ENCODE measurements at places on chromosomes 3 and 15. TPM values are rescaled to one million over a fixed set of nuclear protein-coding genes. Genes with fewer than 3 reads are reported as not detected.

KLF15 gene
- total RNA-seq, result 0.69 TPM

DUOXA2 gene
- not detected for total RNA-seq

COL7A1 gene
- 82.8 TPM for total RNA-seq

NR2E3 gene
- total RNA-seq, result not detected

DNA sequence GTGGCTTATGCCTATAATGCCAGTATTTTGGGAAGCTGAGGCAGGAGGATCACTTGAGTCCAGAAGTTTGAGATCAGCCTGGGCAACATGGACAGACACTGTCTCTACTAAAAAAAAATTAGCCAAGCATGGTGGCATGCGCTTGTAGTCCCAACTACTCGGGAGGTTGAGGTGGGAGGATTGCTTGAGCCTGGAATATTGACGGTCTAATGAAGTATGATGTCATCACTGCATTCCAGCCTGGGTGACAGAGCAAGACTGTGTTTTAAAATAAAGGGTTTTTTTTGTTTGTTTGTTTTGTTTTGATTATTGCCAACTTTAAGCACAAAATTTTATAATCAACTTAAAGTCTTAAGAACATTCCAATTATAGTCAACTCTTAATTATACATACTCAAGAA lies 6.8 kb downstream of the PLSCR1 start:
- peaks cover 6% of the 10 kb centered on the region for H3K36me3 ChIP-seq
- no peak overlapping the region for H3K4me3 ChIP-seq
- H3K4me1 ChIP-seq, result peaks cover 14% of the 10 kb centered on the region

- H3K27me3 ChIP-seq, result no peaks in the 10 kb centered on the region
- H3K27ac ChIP-seq, result no peak overlapping the region
- DNase-seq, result no peak
- no peaks in the 10 kb centered on the region for H3K36me3 ChIP-seq
- peak overlapping the region; percentile 83 for H3K4me3 ChIP-seq
- H3K4me1 ChIP-seq, result peaks cover 26% of the 10 kb centered on the region
Measured at GRCh38 chr3:126984391-126985131, 1.6 kb downstream of the PLXNA1 start.

C3orf85 gene
- not detected for total RNA-seq

DNA sequence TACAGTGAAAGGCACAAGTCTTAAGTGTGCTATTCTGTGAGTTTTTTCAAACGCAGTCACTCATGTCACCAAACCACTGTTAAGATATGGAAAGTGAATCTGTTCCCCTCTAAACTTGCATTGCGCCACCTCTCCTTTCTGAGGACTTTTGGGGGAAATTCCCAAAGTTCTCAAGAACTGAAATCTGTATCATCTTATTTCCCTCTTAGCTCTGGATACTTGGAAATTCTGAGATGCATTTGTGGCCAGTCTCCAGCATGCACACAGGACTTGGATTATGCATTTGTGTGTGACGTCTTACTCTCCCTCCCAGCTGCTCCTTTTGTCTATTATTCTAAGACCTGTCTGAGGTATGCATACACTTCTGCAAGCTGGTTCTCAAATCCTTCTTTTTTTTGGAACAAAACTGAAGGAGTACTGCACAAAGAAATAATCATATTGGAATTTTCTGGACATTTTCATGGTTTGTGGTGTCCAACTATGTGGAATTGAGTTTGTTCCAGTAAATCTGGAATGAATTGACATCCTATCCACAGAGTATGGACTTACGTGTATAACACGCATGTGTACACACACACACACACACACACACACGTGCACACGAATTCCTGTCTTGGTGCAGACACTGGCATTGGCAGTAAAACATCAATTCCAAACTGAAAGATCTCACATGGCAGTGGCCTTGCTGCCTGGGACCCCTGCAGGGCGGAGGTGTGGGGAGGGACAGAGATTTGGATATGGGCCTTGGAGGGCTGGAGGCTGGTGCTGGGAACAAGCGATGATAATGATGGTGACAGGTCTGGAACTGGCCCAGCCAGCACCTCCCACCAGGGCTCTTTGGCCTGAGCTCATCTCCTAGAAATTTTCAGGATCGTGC lies 8.2 kb upstream of the LCTL start:
- peak overlapping the region; percentile 48 for H3K4me3 ChIP-seq
- H3K4me1 ChIP-seq, result peaks cover 31% of the 10 kb centered on the region
- peak overlapping the region; percentile 64 for H3K27ac ChIP-seq
- H3K36me3 ChIP-seq, result no peaks in the 10 kb centered on the region
- H3K27me3 ChIP-seq, result 0 out of 2 replicates have a peak, but pooled peaks cover 3% of the 10 kb centered on the region

GRCh38 chr15:78342021-78342420 lies 1.9 kb downstream of the CRABP1 start:
- H3K4me1 ChIP-seq, result no peaks in the 10 kb centered on the region
- no peaks in the 10 kb centered on the region for H3K36me3 ChIP-seq
- peaks cover 49% of the 10 kb centered on the region for H3K27me3 ChIP-seq
- no peak overlapping the region for H3K4me3 ChIP-seq
- H3K27ac ChIP-seq, result no peak overlapping the region

DNA sequence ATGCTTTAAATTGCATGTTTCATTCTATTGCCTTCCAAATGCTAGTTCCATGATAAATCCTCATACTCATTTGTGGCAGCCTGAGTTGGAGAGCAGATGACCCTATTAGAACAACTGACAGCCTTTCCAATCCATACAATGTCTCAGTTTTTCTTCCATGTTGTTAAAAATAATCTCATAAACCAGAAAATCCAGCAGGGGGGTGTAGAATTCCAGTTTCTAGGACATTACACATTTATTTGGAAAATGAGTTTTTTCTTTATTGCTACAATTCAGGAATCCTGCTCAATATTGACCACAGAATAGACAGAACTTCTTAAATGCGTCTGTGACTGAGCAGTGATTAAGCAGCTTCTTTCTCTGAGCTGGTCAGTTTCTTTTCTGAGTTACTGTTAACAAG lies 174.2 kb upstream of the ATP10A start:
- H3K4me3 ChIP-seq, result no peak overlapping the region
- no peaks in the 10 kb centered on the region for H3K36me3 ChIP-seq
- no peak for DNase-seq
- H3K27me3 ChIP-seq, result peaks cover 17% of the 10 kb centered on the region

TPRG1 gene
- not detected for total RNA-seq

NKIRAS1 gene
- 11.2 TPM for total RNA-seq

GRCh38 chr15:98444138-98444537 lies 204.2 kb upstream of the IGF1R start:
- H3K4me3 ChIP-seq, result no peak overlapping the region
- no peak overlapping the region for H3K27ac ChIP-seq
- H3K36me3 ChIP-seq, result no peaks in the 10 kb centered on the region
- H3K27me3 ChIP-seq, result peaks cover 28% of the 10 kb centered on the region
- peaks cover 21% of the 10 kb centered on the region for H3K4me1 ChIP-seq

CADM2 gene
- total RNA-seq, result not detected

DNA sequence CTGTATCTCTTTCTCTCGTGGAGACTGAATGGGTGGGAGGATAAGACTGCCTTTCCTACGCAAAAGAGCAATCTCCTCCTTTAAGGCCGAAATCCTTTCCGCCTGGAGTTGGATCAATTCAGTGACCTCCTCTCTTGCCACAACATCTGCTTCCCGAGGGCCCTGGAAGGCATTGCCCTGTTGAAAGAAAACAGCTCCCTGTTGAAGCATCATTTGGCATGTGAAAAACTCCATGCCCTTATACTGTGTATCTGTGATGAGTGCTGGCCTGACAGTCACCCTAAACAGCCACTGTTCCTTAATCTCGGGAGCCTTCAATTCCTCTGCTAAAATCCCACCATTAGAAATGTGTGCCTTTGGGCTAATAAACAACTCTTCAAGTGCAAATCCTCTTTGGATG lies 80.2 kb downstream of the BOC start:
- no peak overlapping the region for H3K4me3 ChIP-seq
- H3K27ac ChIP-seq, result no peak overlapping the region
- no peaks in the 10 kb centered on the region for H3K36me3 ChIP-seq
- H3K4me1 ChIP-seq, result peaks cover 22% of the 10 kb centered on the region
- H3K27me3 ChIP-seq, result peaks cover 2% of the 10 kb centered on the region
- no peak for DNase-seq

- no peak for DNase-seq
- no peak overlapping the region for H3K4me3 ChIP-seq
- H3K36me3 ChIP-seq, result no peaks in the 10 kb centered on the region
- peaks cover 6% of the 10 kb centered on the region for H3K27me3 ChIP-seq
- H3K4me1 ChIP-seq, result no peaks in the 10 kb centered on the region
Measured at GRCh38 chr3:187430576-187430975, 62.4 kb downstream of the RTP4 start.

GRCh38 chr3:112397556-112397955 lies 64.6 kb downstream of the CD200 start:
- H3K27me3 ChIP-seq, result no peaks in the 10 kb centered on the region
- H3K4me1 ChIP-seq, result peaks cover 28% of the 10 kb centered on the region
- no peak for DNase-seq
- H3K4me3 ChIP-seq, result no peak overlapping the region
- H3K36me3 ChIP-seq, result peaks cover 2% of the 10 kb centered on the region
- no peak overlapping the region for H3K27ac ChIP-seq

GATM gene
- total RNA-seq, result 0.33 TPM

LRTM1 gene
- total RNA-seq, result not detected

DNA sequence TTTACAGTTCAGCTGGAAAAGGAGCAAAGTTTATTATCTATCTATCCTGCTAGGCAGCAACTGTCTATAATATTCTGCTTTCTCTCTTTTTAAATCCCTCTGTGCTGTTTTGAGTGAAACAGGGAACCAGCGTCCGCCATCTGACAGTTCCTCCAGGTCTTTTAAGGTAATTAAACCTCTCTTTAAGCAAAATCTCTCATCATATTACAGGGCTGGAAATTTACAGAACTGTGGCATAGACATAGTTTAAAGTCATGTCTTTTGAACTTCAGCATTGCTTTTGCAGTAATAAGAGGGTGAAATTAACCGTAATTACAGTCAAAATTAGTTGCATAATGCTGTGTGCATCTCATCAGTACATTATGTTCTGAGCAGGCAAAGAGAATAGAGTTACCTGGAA lies 263.4 kb upstream of the KCNMB2 start:
- DNase-seq, result no peak
- no peak overlapping the region for H3K4me3 ChIP-seq
- no peak overlapping the region for H3K27ac ChIP-seq

TM6SF1 gene
- not detected for total RNA-seq

- DNase-seq, result peak; percentile 81
- H3K4me1 ChIP-seq, result peaks cover 63% of the 10 kb centered on the region
- no peaks in the 10 kb centered on the region for H3K27me3 ChIP-seq
- peak overlapping the region; percentile 97 for H3K27ac ChIP-seq
- peaks cover 16% of the 10 kb centered on the region for H3K36me3 ChIP-seq
- peak overlapping the region; percentile 67 for H3K4me3 ChIP-seq
Measured at GRCh38 chr15:52652984-52653383, 26.2 kb downstream of the ATOSA start.

DNA sequence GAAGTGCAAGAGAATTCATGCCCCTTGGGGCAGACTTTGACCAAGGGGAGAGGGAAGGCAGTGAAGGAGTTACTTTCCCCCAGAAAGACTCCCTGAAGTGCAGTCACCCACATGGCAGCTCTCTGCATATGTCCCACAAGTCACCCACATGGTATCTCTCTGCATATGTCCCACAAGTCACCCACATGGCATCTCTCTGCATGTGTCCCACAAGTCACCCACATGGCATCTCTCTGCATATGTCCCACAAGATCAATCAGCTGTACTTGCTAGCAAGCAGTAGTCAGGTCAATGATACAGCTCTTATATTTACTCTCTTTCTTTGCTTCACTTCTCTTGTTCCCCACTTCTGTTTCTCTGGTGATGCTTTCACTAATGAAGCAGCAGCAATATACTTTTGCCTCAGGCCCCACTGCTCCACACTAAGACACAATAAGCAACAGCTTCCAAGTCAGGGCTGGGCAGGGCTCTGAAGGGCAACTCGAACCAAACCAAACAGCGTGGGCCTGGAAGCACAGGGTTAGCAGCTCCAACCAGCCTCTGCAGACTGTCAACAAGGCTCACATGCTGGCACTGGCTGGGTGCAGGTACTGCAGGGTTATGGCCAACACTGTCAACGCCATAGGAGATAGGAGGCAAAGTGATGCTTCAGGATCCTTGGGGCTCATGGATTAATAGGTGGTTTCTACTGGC lies 46.7 kb downstream of the THBS1 start:
- 0 out of 2 replicates have a peak, but pooled peaks cover 10% of the 10 kb centered on the region for H3K36me3 ChIP-seq
- no peak for DNase-seq
- H3K27me3 ChIP-seq, result no peaks in the 10 kb centered on the region
- no peak overlapping the region for H3K4me3 ChIP-seq

- H3K4me3 ChIP-seq, result peak overlapping the region; percentile 88
- DNase-seq, result no peak
- peak overlapping the region; percentile 67 for H3K27ac ChIP-seq
- H3K27me3 ChIP-seq, result peaks cover 6% of the 10 kb centered on the region
- peaks cover 41% of the 10 kb centered on the region for H3K4me1 ChIP-seq
- H3K36me3 ChIP-seq, result no peaks in the 10 kb centered on the region
Measured at GRCh38 chr3:50155891-50156290, 767 bp downstream of the SEMA3F start.

DNA sequence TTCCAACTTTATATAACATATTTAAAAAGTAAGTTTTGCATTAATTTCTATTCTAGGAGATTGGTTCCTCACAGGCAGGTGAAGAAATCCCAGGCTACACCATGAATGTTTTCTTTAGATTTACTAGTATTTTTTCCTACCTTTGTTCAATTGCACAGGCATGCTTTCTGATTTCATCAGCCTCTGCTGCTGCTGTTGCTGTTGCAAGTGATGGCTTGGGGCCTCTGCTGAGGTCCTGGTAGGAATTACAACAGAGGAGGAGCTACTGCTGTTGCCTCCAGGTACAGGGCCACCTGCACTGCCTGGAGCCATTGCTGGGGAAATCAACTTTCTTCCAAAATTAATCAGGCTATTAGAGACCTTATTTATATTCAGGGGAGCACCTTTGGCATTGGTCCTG lies 353.3 kb downstream of the PLCL2 start:
- no peaks in the 10 kb centered on the region for H3K36me3 ChIP-seq
- no peak overlapping the region for H3K27ac ChIP-seq
- peaks cover 7% of the 10 kb centered on the region for H3K4me1 ChIP-seq

GRCh38 chr3:66642019-66642418 lies 141.2 kb upstream of the LRIG1 start:
- DNase-seq, result no peak
- H3K27ac ChIP-seq, result no peak overlapping the region
- H3K4me3 ChIP-seq, result no peak overlapping the region

DNA sequence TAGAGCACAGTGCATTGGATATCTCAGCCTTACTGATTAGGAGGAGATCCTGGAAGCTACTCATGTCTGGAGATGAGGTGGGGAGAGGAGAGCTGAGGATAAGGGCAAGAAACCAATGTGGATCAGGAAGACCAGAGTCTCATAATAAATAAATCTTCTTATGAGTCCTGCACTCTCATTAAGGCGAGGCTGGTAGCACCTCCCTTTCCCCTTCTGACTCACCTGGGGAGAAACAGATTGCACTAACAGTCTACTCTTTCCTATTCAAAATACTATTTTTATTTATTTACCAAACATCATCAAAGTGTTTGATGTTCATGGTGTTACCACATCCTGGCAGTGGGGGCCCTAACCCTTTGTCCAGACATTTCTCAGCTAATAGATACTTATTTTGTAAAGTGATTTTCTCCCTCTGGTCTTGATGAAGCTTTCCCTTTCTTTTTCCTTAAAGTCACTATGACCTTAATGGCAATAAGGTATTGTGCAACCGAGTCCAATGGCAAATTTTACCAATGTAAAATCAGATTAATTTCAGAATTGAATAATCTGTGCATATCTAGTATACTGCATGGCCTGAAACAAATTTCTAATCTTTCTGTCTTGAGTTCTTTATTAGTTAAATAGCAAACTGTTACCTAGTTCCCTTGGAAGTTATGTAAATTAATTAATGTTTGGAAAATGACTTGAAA lies 81.1 kb downstream of the IQCH start:
- no peak for DNase-seq
- peaks cover 5% of the 10 kb centered on the region for H3K4me1 ChIP-seq
- peaks cover 3% of the 10 kb centered on the region for H3K27me3 ChIP-seq

FXR1 gene
- total RNA-seq, result 168 TPM

GOLGA8G gene
- total RNA-seq, result 0.16 TPM
